Stimulated activated naive CD8-positive, alpha-beta T cell treated with anti-CD3 and anti-CD28 coated beads, Interleukin-15, amount 100 ng/mL, for 72 hours (primary cell): ENCODE measurements at places on chromosomes 3 and 15.

DNA sequence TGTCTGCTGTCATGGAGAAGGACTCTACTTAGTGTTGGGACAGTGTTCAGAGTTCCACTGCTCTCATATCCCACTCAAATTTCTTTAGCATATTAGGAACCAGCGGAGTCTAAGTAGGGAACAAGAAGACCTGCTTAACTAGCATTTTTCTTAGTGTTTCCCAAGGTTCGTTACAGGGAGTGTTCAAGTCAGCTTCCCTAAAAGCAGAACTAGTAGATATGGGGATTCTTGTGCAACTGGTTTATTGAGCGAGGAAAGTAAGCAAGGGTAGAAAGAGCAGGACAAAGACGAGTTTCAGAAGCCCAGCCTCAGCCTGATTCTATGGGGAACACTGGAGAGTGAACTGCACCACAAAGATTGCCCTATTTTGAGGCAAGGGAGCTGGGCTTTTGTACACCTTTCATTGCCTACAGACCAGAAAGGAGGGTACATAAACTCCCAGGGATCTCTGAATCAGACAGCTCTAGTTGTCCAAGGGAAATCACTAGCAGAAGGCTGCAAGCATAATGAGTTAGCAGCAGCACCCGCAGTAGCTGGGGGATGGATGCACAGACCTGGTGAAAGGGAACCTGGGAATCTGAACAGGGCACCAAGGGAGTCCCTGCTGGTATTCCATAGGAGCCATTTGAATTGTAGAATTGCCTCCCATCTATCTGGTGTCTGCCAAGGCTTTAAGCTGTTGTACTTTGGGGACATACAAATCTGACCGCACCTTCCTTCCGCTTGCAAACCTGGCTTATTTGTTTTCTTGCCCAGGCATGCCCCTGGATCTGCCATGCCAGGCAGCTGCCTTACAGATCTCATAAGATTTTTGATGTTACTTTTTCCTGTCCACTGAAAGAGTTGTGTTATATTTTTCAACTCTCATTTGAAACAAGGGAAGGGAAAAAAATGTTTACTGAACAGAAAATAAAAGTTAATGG is 15.1 kb downstream of the CMTM7 start:
- no peak for DNase-seq

- no peak for DNase-seq
Measured at GRCh38 chr15:51401872-51402517, 60.5 kb downstream of the GLDN start.

- no peak for DNase-seq
Measured at GRCh38 chr15:59447367-59447766, 9.4 kb downstream of the FAM81A start.

- DNase-seq, result no peak
Measured at GRCh38 chr15:35671197-35671596, 125.2 kb upstream of the DPH6 start.

DNA sequence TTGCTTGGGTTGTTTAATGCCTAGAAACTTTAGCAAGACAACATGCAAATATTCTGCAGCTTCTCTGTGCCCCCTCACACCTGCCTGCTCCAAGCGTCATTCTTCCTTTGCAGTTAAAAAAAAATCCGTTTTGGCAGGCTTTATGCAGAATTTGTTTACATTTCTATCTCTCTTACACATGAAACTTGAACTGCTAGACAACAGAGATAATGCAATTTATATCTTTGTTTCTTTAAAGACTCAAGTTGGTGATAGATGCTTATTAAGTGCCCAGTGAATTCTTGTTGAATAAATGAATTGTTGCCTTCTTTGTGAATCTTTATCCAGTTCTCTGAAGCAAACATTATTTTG is 53.2 kb downstream of the CHST2 start:
- no peak for DNase-seq

- DNase-seq, result no peak
Measured at GRCh38 chr3:66010739-66011655, 27.7 kb downstream of the MAGI1 start.

- DNase-seq, result no peak
Measured at GRCh38 chr15:83352119-83352518, 67.7 kb upstream of the BNC1 start.

GRCh38 chr3:123800362-123800682 is 83.8 kb downstream of the MYLK start:
- DNase-seq, result no peak

GRCh38 chr3:24237971-24238706 is 256.5 kb downstream of the THRB start:
- peak; percentile 39 for DNase-seq

DNA sequence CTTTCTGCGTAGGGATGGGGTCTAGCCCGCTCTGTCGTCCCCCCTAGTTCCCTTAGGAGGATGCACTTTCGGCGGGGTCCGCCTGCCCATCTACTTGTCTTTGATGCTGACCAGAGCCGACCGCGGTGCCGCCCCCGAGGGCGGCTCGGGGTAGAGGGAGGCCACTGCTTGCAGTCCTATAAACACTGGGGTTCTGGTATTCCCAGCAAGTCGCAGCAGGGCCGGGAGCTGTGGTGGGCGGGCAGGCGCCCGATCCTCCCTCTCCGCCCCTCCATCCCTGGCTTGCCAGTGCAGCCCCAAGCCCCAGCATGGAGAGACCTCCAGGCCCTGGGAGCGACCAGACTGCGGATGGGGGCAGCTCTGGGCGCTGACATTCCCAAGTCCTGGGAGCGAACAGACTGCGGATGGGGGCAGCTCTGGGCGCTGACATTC is 830 bp downstream of the SEMA4B start:
- DNase-seq, result no peak

GRCh38 chr3:28207000-28207733 is 34.3 kb upstream of the CMC1 start:
- no peak for DNase-seq
